ENCODE measurements at places on chromosomes 11 and 22.

DNA sequence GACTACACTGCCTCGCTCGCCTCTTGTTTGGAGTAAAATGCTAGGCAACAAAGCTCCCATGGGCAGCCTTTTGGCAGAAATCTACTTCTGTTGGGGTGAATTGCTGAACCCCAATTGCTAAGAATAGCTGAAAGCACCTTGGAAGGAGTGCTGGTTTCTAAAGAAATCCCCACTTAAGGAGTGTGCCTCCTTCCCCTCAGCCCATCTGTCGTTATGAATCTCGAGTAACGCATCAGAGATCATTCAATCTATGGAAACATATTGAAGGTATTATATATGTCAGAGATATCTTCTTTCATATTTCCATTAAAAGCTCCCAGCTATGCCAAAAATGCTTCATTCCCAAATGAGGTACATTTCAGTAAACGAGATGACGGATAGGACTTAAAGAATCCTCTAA is 229.6 kb upstream of the BLID start:
- DNase-seq: no peak

- no peak for DNase-seq
These were observed 99.2 kb upstream of the FGF3 start for GRCh38 chr11:69918231-69918937.

- no peak for DNase-seq
These were observed 24.3 kb upstream of the OR5B12 start for GRCh38 chr11:58466293-58466692.

DNA sequence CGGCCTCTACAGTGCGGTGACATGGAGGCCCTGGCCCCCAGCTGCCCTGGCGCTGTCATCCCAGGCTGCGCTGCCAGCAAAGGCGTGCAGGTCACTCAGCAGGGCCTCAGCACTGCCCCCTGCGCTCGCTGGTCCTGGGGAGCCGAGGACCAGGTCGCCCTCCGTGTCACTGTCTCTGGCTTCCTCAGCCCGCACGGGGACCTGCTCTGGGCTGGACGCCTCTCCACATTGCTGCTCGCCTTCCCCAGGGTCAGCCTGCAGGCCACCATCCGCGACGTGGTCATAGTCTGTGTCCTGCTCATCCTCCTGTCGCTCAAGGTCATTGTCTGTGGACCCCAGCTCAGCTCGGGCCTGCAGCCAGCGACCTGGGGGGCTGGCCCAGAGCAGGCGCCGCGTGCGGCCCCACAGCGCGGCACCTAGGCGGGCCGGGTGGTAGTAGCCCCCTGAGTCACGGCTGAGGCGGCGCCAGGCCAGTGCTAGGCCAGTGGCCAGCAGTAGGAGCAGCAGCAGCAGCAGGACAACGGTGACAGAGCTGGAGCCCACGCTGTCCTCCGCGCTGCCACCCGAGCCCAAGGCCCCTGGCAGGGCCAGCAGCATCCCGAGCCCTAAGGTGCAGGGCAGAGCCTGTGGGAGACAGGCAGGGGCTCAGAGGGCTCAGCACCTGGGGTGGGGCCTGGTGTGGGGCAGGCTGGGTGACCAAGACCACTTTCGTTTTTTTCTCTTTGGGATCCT is 1.6 kb downstream of the PTPRCAP start:
- no peak for DNase-seq

DNA sequence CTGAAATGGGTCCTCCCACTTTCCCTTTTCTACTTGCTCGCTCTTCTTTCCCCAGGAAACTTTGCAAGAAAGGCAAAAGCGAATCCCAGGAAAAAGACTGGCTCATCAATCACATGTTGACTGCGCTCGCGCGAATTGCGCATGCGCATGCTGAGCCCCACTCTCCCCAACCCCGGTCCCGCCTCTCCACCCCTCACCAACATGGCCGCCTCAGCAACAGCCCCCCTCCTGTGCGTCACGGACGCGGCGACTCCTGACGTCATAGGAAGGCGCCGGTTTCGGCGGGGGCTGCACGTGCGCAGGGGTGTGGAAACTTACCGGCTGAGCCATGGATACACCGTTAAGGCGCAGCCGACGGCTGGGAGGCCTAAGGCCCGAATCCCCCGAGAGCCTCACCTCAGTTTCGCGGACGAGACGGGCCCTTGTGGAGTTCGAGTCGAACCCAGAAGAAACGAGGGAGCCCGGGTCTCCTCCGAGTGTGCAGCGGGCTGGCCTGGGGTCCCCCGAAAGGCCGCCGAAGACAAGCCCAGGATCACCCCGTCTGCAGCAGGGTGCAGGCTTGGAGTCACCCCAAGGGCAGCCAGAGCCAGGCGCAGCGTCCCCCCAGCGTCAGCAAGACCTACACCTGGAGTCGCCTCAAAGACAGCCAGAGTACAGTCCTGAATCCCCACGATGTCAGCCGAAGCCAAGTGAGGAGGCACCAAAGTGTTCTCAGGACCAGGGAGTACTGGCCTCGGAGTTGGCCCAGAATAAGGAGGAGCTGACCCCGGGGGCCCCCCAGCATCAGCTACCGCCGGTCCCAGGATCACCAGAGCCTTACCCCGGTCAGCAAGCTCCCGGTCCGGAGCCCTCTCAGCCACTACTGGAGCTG is at the start of gene CCDC86:
TSS of gene CCDC86 (plus strand) at position 317 of the 871 bp plus-strand sequence. CDS start at position 329, 12 bp downstream.
- peak; percentile 96 for DNase-seq

DNA sequence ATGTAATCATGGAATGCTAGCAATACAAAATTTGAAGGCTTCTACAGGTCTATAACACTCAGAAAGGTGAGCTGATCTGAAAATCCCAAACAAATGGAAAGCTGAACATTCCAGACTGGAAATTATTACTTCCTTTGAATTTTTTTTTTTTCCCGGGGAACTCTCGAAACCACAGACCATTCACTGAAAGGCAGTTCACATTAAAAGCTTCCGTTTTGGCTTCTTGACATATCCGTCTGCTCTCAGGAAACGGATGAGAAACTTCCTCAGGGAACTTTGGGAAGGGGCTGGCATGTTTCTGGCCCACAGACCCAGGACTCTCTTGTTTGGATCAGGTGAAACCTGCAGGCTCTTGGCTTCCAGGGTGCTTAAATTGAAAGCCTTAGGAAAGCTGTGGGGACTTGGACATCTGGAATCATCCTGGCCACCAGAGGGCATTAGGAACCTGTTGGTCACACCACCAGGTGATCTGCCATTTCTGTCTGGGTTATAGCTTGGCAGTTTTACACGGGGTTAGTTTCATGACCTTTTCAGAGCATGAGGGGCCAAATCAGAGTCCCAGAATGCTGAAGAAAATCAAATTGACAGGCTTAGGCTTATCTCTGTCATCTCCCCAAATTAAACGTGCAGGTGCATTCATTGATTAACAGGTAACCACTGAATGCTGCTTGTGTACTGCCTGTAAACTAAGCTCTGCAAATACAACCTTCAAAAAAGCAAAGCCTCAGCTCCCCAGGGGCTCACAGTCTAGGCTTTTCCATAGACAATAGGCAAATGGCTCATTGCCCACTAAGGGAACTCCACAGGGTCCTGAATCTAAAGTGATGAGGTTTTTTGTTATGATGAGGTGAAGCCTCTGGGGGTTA is 22.7 kb upstream of the GRAMD1B start:
- DNase-seq: peak; percentile 17

All from T-helper 2 cell (primary cell).